ENCODE measurements at places on chromosomes 12 and 14. TPM values are rescaled to one million over a fixed set of nuclear protein-coding genes. Genes with fewer than 3 reads are reported as not detected.
A peak's percentile ranks its signal among the peaks of the same experiment; 100 is the strongest.

The TBX5 gene
- not detected for total RNA-seq

The KIF26A gene
- total RNA-seq, result not detected

The KRT3 gene
- not detected for total RNA-seq

The SOAT2 gene
- total RNA-seq, result not detected

The HOXC12 gene
- total RNA-seq, result not detected

The SAMD15 gene
- not detected for total RNA-seq

The DMAC2L gene
- 19.5 TPM for total RNA-seq

DNA sequence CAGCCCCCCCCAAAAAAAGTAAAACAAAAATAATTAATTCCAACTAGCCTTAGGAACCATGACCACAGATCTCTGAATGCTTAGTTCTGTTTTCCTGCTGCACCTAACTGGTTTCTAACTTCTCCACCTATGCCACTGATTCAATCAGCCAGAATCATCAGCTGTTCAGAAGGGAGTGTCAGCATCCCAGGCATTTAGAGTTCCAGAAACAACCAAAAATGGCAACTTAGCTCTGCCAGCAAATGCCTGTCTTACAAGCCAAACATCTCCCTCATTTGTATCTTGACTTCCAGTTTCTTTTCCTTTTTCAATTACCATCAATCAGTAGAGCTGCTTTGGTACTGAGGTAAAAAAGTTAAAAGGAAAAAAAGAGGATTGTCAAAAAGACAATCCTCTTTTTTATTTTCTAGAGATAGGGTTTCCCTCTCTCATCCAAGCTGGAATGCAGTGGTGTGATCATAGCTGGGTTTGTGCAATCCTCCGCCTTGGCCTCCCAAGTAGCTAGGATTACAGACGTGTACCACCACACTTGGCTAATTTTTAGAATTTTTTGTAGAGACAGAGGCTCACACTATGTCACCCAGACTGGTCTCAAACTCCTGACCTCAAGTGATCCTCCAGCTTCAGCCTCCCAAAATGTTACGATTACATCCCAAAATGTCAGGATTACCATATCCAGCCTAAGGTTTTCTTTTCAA, 45.2 kb upstream of the ISM2 start:
- H3K27ac ChIP-seq, result no peak overlapping the region
- no peak overlapping the region for H3K4me3 ChIP-seq
- peaks cover 18% of the 10 kb centered on the region for H3K36me3 ChIP-seq
- no peaks in the 10 kb centered on the region for H3K27me3 ChIP-seq
- no peaks in the 10 kb centered on the region for H3K4me1 ChIP-seq

- H3K4me3 ChIP-seq, result no peak overlapping the region
- H3K27ac ChIP-seq, result no peak overlapping the region
- H3K36me3 ChIP-seq, result no peaks in the 10 kb centered on the region
- no peak for DNase-seq
Measured at GRCh38 chr12:97017213-97017612, 110.2 kb downstream of the NEDD1 start.

DNA sequence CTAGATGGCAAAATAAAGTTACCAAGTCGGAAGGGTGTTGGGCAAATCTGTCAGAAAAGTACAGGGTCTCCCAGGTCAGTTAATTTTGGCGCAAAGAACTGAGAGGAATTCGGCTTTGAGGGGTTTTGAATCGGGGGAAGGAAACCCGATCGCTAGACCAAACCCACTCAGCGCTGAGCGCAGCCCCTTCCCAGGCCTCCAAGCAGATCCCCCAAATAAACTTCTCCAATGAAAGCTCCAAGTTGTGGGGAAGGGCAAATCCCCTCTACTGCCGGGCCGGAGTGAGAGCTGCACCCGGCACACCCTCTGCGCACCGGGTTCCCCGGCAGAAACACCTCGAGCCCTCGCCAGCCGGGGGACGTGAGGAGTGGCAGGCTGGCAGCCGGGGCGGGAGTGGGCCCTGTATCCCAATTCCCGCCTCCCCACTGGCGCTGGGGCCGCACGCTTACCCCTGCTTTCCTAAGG, 441 bp downstream of the E2F7 start:
- H3K27me3 ChIP-seq, result no peaks in the 10 kb centered on the region
- DNase-seq, result no peak
- no peak overlapping the region for H3K27ac ChIP-seq
- H3K4me3 ChIP-seq, result peak overlapping the region; percentile 63
- H3K36me3 ChIP-seq, result no peaks in the 10 kb centered on the region

- no peaks in the 10 kb centered on the region for H3K4me1 ChIP-seq
- no peaks in the 10 kb centered on the region for H3K36me3 ChIP-seq
- no peak for DNase-seq
- no peak overlapping the region for H3K4me3 ChIP-seq
Measured at GRCh38 chr12:29201746-29202145, 52.7 kb downstream of the FAR2 start.

- H3K4me3 ChIP-seq, result no peak overlapping the region
- no peaks in the 10 kb centered on the region for H3K36me3 ChIP-seq
- no peaks in the 10 kb centered on the region for H3K4me1 ChIP-seq
- no peaks in the 10 kb centered on the region for H3K27me3 ChIP-seq
- peak; percentile 10 for DNase-seq
Measured at GRCh38 chr12:85920324-85920947, 46.3 kb downstream of the NTS start.

DNA sequence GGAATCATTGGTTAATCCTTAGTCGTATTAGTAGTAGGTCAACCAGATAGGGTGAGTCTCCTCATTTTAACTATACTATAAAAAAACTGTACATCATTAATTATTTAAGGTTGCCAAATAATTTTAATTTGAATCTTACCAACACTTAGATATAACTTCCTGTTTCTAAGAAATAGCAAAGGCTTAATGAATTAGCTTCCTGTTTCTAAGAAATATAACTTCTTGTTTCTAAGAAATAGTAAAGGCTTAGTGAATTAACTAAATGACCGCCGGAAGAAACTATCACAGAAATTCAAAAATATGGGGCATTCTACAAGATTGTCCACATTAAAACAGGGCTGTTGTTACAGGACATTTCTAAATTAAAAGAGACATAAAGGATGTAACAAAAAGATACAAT, 392.9 kb upstream of the FOXG1 start:
- DNase-seq, result no peak
- no peak overlapping the region for H3K27ac ChIP-seq
- H3K4me3 ChIP-seq, result no peak overlapping the region
- no peaks in the 10 kb centered on the region for H3K36me3 ChIP-seq
- no peaks in the 10 kb centered on the region for H3K27me3 ChIP-seq
- H3K4me1 ChIP-seq, result no peaks in the 10 kb centered on the region

GRCh38 chr14:102215576-102216250, 76.0 kb downstream of the WDR20 start:
- H3K4me3 ChIP-seq, result no peak overlapping the region
- H3K36me3 ChIP-seq, result no peaks in the 10 kb centered on the region
- no peaks in the 10 kb centered on the region for H3K4me1 ChIP-seq
- no peak for DNase-seq
- H3K27me3 ChIP-seq, result no peaks in the 10 kb centered on the region
- H3K27ac ChIP-seq, result no peak overlapping the region

- H3K27ac ChIP-seq, result no peak overlapping the region
- H3K4me3 ChIP-seq, result no peak overlapping the region
- DNase-seq, result no peak
- no peaks in the 10 kb centered on the region for H3K4me1 ChIP-seq
Measured at GRCh38 chr12:42201063-42201462, 37.0 kb downstream of the YAF2 start.

- H3K27ac ChIP-seq, result no peak overlapping the region
- no peak overlapping the region for H3K4me3 ChIP-seq
- H3K36me3 ChIP-seq, result no peaks in the 10 kb centered on the region
- H3K4me1 ChIP-seq, result no peaks in the 10 kb centered on the region
- no peak for DNase-seq
Measured at GRCh38 chr14:86363047-86363446, 833.1 kb downstream of the FLRT2 start.

DNA sequence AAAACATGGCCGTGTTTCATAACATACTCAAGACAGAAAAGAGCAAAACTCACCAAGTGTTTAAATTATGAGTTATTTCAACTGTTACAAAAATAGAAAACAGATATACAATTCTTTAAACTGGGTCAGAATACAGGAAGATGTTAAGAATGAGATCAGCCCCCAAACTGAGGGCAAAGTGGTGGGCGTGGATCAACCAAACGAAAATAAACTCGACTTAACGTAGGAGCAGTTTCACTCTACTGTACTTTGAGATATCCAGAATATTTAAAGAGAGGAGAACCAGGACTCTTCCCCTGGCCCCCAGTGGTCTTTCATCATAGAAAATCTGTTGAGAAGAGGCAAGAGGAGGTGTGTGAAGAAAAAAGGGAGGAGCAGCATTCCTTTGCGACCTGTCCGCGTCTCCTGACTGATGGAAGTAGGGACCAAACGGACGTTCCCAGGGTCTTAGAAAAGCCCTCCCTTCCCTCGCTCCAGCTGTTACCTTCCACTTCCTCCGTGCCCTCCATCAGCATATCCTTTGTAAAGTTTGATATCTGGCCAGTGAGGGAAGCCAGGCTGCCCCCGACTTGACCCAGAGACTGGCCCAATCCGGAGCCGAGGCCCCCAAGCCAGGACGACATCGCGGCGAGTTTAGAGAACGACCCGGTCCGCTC, 668 bp downstream of the TRIP11 start:
- peaks cover 21% of the 10 kb centered on the region for H3K4me1 ChIP-seq
- H3K4me3 ChIP-seq, result peak overlapping the region; percentile 86

DNA sequence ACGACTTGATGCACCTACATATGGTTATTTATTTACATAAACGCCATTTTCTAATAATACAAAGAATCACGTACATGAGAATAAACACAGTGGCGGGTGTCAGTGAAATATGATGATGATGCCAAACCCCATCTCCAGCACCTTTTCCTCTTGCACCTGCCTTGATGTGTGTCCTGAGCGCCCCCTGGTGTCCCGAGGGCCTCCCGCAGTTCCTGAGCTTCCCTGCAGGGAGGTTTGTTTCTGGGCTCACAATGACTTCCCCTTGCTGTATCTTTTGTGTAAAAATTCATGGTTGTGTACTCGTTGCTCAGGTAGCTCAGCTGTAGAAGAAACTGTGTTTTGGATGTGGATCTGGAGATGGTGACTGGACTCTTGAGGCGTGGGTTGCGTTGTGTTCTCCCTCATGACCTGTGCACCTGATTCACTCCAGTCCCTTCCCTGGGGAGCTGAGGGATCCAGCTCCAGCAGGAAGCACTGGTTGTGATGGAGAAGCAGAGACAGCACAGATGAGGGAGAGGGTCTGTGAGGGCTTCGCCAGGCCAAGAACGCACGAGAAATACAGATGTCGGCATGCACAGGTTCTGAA, 1037.8 kb downstream of the TMEM121 start:
- H3K27me3 ChIP-seq, result no peaks in the 10 kb centered on the region
- H3K4me1 ChIP-seq, result no peaks in the 10 kb centered on the region
- DNase-seq, result peak; percentile 51
- H3K27ac ChIP-seq, result no peak overlapping the region

GRCh38 chr12:116620492-116621191, 61.5 kb downstream of the MAP1LC3B2 start:
- no peak for DNase-seq
- no peaks in the 10 kb centered on the region for H3K4me1 ChIP-seq
- H3K27ac ChIP-seq, result no peak overlapping the region
- H3K27me3 ChIP-seq, result no peaks in the 10 kb centered on the region

GRCh38 chr12:44812062-44812461, 64.1 kb downstream of the NELL2 start:
- no peaks in the 10 kb centered on the region for H3K27me3 ChIP-seq
- no peak overlapping the region for H3K4me3 ChIP-seq
- H3K4me1 ChIP-seq, result peaks cover 14% of the 10 kb centered on the region
- no peak overlapping the region for H3K27ac ChIP-seq
